ENCODE measurements at places on chromosomes 5 and 9.

DNA sequence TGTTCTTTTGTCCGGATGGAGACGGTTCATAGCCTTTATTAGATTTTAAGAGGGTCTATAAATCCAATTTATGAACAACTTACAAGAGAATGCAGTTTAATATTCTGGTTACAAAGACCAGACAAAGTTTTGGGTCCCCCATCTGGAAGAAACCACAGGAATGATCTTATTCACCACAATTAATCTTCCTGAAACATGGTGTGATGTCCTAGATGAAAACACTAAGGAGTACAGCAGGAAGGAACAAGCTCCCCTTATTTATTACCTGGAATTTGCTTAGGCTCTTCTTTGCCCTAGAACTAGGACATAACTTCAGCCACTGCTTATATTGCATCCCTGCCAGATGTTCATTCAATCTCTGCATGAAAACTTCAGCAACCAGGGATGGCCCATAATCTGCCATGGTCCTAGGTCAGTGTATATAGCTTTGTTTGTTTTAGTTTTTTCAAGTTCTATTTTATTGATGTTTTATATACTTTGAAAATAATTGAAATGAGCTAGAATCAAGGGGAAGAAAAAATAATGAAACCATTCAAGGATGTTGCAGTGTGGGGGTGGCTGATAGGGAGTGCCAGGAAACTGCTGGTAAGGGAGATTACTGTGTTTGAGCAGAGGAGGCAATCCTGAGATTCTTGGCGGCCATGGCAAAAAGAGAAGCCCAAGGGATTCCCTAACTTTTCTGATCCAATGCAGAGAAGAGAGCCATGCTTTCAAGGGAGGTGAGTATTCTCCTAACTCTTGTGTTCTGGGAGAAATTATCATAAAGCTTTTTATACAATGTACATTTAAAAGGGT, 16.8 kb downstream of the TXNDC8 start:
- ATAC-seq = no peak

DNA sequence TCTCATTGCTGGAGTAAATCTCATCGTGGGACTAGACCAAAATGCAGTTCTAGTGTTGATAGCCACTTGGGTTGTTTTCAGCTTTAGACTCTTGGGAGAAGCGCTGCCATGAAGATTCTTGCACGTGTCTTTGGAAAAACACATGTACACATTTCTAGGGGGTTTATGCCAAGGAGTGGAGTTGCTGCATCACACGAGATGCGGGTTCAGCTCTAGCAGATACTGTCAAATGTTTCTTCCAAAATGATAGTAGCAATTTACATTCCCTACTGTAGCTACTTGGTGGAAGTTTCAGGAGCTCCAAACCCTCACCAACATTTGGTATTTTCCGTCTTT, 52.3 kb upstream of the CPLX2 start:
- ATAC-seq = no peak

- no peak for ATAC-seq
These were observed 599.6 kb downstream of the CCDC171 start for GRCh38 chr9:16152276-16153101.

DNA sequence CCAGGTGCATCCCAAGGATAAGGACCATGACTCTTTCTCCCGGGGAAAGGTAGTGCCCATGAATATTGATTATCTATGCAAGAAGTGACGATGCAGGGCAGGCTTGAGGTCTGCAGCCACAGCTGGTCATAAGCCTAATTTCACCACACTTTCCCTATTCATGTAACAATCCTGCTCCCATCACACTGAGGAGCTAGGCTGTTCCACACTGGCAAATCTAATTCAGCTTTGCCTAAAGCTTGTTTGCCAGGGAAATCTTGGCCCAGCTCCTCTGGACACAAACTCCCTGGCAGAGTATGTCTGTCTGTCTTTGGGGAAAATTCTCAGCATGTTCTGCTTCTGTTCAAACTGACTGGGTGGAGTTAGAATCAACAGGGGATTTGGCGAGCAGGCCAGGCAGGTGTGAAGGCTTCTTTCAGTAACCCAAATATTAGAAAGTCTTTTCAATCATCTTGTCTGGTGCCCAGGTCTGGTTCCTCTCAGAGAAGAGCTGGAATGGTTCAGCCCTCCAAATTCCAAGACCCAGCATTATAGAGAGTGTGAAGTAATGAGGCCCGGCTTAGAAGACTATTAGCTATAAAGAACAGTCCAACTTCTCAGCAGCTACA, 88.5 kb upstream of the SPDL1 start:
- ATAC-seq = no peak

DNA sequence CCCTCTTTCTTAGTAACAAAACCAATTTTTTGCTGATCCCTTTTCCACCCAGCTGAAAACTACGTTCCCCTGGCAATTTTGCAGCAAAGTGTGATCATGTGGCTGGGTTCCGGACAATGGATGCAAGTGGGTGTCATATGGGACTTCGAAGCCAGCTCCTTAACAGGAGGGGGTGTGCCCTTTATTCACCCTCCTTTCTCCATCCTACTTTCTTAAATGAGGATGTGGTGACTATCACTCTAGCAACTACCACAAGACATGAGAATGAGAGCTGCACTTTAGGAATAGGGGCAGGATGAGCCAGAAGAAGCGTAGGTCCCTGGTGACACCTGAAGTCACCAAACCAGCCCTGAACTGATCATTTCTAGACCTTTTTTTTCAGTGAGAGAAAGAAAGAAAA, 58.9 kb downstream of the IRF1 start:
- no peak for ATAC-seq

- ATAC-seq = no peak
These were observed 200.0 kb downstream of the ACTL7B start for GRCh38 chr9:108655818-108656217.

GRCh38 chr9:68739621-68740174, 34.7 kb downstream of the PIP5K1B start:
- no peak for ATAC-seq

DNA sequence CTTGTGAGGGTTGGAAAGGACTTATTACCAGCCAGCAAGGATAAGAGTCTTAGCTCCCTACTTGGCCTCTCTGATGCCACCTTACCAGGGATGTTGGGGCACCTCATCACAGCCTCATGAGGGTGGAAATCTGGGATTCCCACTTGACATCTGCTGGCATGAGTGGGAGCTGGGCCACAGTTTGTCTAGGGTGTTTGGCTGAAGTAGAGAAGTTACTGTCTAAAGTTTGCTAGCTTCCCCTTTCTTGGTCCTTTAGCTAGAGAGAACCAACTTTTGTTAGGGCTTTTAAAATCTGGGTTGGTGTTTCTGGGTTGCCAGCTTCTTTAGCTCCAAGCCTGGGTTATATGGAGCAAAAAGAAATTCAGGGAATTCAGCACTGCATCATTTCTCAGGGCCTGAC, 57.5 kb upstream of the GNA14 start:
- ATAC-seq = no peak

GRCh38 chr5:109290231-109290630, 119.5 kb downstream of the PJA2 start:
- ATAC-seq = no peak

GRCh38 chr5:6338135-6338534, 40.2 kb downstream of the MED10 start:
- no peak for ATAC-seq

GRCh38 chr9:33837138-33837537, 20.2 kb downstream of the UBE2R2 start:
- no peak for ATAC-seq

DNA sequence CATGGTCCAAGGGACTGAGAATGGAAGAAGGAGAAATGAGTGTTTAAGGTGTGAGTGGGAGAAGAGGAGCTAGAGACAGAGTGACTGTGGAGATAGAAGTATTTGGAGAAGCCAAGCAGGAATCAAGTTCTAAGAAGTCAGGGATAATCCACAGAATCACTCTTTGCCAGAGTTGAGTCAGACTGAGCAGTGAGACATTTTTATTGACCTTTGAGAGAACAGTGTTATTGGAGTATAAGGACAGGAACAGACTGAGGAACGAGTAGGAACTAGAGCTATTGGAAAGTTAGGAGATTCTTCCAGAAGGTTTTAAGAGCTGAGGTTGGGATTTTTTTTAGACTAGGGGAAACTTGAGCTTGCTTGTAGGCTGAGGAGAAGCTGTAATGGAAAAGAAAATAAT, 37.2 kb downstream of the RCL1 start:
- ATAC-seq = no peak

GRCh38 chr9:136578915-136579649, 33.2 kb upstream of the NOTCH1 start:
- ATAC-seq = no peak

DNA sequence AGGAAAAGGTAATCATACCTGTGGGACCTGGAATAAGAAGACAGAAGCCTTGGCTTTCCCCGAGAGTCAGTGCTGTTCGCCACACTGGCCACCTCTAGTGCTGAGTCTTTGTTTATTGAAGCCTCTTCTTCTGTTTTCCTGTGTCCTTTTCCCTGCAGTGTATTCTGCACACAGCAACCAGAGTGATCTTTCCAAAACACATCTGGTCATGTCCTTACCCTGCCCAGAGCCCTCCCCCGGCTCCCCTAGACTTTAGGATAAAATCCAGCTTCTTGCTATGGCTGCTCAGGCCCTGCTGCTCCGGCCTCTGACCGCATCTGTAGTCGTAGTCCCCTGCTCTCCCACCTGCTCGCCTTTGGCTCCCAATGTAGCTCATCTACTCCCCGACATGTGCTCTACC, 28.3 kb downstream of the GALNT10 start:
- no peak for ATAC-seq

GRCh38 chr5:42614509-42614908, 142.1 kb upstream of the CCDC152 start:
- ATAC-seq = no peak

- ATAC-seq = no peak
These were observed 341.0 kb downstream of the EBF1 start for GRCh38 chr5:158758675-158759074.

GRCh38 chr5:163877865-163878264, 372.4 kb downstream of the MAT2B start:
- no peak for ATAC-seq

- ATAC-seq = peak; percentile 41
These were observed 9.0 kb upstream of the NSD1 start for GRCh38 chr5:177124486-177124991.

- ATAC-seq = no peak
These were observed 480.1 kb upstream of the SMARCA2 start for GRCh38 chr9:1535051-1535450.

DNA sequence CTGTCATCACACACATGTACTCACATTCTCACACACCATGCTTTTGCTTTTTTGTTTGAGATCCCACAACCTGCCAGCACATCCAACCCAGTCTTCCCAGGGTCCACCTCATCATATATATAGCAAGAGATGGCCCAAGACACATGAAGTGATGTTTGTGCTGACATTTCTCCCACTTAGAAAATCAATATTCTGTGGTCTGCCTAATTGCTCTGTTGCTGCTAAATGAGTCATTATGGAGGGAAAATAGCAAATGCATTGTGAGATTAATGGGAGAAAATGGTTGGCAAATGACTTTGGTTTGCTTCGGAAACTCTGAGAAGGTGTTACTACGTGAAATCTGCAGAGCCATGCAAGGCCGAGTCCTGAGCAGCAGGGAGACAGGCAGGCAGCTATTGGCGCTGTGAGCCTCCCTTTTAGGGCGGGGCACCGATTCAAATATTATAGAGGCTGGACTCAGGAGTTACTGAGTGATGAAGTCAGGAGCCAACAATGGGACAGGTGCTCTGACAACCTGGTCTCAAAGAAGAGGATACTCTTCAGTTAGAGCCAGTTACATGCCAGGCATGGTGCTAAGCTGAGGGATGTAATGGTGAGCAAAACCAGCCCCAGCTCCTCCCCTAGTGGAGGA, 62.8 kb downstream of the DAB2IP start:
- no peak for ATAC-seq

GRCh38 chr9:137116027-137116507, 1.5 kb upstream of the DPP7 start:
- no peak for ATAC-seq

- no peak for ATAC-seq
These were observed 215.2 kb upstream of the ELAVL2 start for GRCh38 chr9:24041160-24041690.

DNA sequence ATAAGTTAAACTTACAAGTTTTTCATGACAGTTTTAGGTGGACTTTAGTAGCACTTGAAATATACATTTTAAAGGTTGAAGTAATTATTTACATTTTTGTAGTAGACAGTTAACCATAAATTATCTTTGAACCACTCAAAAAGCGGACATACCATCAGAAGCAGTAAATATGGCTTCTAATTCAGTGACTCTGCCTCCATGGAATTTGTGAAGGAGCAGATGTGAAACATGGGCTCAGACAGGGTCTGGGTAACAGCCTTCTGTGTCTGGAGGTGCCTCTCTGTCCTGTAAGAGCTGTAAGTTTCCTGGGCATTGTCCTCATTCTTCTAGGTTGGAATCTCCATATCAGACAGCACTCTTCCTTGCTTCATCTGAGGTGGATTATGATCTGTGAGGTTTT, 12.4 kb downstream of the RLN2 start:
- no peak for ATAC-seq

DNA sequence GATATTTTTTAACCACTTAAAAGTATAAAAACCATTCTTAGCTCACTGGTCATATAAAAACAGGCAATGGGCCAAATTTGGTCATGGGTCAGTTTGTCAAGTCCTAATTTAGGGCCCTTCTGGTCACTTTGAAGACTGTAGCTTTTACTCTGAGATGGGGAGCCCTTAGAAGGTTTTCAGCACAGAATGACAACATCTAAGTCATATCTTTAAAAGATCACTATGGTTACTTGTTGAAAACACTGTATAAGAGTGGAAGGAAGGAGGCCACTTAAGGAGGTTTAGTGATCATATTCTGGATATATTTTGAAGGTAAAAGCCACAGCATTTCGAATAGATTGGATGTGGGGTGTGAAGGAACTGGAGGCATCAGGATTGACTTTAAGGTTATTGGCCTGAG, 76.7 kb downstream of the STRBP start:
- ATAC-seq = no peak

DNA sequence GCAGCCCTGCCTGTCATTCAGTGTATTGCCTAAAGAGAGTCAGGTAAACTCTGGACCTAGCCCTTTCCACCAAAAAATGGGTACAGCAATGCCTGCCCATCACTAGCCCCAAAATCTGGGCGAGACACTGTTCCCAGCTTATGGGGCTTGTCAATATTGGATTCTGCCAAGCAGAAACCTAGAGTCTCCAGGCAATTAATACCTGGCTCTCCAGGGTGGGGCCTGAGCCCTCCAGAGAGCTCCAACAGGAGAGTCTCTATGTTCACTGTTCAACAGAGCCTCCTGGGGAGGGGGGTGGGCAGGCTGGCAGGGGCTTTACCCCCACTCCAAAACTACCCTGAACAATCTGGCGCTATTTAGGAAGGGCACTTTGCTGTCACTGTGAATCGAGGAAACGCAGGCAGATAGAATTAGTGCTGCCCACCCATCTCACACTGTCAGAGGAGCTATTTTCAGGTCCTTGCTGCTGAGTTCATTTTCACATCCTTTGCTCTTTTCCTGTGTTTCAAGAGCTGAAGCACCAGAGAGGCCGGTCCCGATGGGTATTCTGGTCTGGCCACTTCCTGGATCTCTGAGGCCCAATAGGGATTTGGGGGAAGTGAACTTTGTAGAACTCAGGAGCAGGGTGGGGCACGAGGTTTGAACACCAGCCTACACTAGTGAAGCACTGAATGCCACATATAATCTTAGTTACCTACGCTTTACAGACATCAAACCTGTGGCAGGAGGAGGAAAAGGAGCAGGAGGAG, 121.8 kb downstream of the C5orf15 start:
- no peak for ATAC-seq

GRCh38 chr9:131530546-131530919, 530 bp downstream of the UCK1 start:
- ATAC-seq = no peak

GRCh38 chr9:111630182-111630963, 761 bp upstream of the DNAJC25 start:
- peak; percentile 25 for ATAC-seq

All from activated CD4-positive, CD25-positive, alpha-beta regulatory T cell treated with anti-CD3 and anti-CD28 coated beads, Interleukin-2, amount 50 U/mL, for 24 hours (primary cell).